ENCODE measurements at places on chromosomes 6 and 20.

GRCh38 chr20:35826397-35826998, 54.7 kb downstream of the PHF20 start:
- DNase-seq, result no peak

DNA sequence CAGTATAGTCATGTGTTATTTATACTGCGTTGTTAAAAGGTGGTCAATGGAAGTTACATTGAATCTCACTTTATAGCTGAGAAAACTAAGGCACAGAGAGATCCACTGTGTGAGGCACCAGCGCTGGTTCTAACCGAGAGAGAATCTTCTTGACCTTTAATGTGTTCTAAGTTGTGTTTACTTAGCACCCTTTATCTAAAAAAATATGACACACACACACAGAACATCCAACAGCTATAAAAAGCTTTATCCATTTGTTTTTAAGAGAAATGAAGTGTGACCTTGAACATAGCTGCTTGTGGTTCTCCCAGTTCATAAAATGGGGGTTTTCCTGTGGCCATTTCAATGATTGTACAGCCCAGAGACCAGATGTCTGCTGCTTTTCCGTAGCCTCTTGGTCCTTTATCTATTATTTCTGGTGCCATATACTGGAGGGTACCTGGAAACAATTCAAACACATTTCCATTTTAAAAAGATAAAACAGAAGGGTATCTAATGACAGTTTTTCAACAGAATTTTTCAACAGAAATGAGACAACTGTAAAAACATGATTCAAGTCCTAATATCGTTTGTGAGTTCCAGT, 54.8 kb upstream of the MAP7 start:
- no peak for DNase-seq

DNA sequence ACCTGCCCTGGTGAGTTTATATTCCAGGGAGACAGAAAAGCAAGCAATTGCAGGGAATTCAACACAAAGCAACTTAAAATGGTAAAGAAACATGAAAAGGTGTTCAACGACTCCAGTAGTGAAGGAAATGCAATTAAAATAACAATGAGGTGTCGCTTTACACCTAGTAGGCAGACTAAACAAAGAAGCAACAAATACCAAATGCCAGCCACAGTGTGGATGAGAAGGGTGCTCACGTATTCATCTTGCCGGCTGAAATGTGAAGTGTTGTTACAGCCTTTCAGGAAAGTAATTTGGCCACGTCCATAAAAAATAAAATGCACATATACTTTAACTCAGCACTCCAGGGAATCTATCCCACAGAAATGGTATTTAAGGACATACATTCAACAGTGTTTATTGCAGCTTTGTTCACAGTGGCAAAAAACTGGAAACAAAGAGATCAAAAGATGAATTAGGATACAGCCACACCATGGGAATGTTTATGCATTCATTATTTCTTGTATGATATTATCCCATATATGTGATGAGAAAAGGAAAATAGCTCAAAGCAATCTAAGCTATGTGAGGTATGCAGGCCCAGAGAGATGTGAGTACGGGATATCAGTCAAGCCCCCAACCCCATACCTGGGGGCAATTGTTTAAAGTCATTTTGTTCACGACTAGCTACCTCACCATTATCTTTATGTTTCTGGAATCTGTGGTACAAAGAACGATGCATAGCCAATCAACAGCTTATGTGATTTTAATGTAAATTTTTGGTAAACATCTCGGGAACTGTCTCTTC, 266.0 kb upstream of the SOX4 start:
- no peak for DNase-seq

DNA sequence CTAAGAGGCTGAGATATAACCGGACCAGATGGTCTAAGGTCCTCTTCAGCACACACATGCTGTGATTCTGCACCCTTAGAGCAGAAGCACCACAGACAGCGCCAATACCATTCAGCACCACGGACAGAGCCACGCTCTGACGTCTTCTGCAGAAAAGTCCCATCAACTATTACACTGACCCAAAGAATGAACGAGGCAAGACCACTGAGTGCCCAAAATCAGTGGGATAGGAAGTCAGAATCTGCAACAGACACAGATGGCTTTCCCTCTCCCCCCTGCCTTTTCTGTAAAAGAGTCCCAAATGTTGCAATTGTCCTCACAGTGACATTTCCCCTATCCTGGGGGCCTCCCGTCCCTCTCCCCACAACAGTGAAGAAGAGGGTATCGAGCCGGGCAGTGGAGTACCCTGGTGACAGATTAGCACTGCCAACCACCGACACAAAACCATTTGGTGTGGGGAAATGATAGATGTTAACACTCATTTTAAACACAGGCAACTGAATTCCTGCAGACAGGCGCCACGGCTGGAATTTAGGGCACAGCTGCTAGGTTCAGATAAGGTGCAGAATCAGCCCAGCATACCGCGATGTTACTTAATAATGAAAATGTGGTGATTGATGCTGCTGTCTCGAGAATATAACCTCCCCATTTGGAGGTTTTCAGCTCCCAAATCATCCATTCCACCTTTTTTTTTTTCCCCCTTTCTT, 66.6 kb upstream of the CTNNBL1 start:
- peak; percentile 27 for DNase-seq

DNA sequence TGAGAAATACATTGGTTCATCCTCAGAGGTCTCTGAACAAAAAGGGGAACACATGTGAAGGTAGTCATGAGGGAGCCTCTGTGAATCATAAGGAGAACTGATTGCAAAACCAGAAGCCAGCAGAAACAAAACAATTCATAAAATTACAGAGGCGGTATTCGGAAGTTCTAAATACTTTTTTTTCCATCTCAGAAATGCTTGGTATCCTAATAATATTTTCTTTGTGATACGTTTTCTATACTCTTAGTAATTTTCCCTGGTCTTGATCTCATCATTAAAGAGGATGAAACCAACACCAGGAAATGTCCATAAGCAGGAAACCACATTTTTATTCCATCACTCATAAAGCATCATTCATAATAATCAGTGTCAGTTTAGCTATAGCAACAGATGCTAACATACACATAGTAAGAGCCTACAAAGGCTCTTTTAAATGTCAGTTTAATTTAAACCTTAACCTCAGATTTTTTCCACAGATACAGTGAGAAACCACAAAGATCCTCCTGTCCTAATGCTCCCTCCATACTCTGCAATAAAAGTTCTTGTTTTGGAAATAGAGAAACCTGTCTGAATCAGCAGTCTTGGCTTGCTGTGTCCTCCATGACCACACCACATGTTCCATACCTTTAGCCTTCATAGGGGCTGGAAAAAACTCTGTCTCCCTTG, 29.2 kb downstream of the SGK1 start:
- peak; percentile 95 for DNase-seq

- DNase-seq, result no peak
These were observed 37.8 kb downstream of the SYNJ2 start for GRCh38 chr6:158019416-158019815.

DNA sequence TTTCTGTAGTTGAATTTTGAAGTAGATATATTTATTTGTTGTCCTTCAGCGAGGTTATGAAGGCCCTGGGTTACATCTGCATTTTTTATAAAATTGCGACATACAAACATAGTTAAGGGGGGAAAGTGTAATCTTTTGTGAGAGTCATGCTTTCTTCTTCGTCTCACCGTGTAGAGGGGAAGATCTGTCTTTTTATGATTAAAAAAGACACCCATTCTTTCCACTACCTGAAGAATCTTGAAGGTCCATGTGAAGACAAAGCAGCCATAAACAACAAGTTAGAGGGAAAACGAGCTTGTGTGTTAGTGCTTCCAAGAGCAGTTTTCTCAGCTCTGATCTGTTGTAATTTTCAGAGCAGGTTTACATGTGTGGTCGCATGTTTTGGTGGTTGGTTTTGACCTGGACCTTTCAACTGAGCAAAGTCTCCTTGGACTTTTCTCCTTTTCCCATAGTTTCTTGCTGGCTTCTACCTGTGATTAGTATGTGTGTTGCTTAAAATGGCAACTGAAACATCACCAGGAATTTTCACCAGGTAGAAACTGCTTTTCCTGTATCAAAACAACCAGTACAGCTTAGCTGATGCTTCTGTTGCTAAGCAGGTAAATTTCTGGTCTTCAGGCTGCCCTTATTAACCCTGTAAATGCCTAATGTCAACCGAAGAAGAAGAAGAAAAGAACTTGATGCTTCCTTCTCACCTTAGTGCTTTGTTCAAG, 37.3 kb downstream of the RREB1 start:
- peak; percentile 38 for DNase-seq

GRCh38 chr6:29651413-29652197, 5.3 kb upstream of the MOG start:
- DNase-seq, result peak; percentile 76

GRCh38 chr6:105099371-105099770, 80.4 kb downstream of the POPDC3 start:
- no peak for DNase-seq

DNA sequence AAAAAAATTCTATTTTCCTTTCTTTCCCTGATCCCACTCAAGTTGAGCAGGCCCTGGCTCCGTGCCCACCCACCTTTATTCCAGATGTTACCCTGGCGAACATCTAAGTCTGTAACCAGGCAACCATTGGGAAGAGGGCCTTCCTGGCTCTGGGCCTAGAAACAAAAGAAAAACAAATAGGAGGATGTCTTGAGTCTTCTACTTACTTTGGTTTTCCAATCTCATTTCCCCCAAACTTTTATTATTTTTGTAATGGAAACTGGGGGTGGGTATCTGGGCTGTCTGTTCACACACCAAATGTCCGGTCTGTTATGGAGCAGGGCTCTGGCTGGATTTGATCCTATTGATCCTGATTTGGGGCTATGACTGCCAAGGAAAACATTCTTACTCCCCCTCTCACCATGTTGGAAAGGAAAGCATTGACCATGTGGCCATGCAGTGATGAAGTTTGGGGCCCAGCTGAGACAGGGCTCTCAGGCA, 744.1 kb downstream of the DHX35 start:
- DNase-seq, result no peak

- no peak for DNase-seq
These were observed 4.2 kb downstream of the OCSTAMP start for GRCh38 chr20:46546298-46546697.

DNA sequence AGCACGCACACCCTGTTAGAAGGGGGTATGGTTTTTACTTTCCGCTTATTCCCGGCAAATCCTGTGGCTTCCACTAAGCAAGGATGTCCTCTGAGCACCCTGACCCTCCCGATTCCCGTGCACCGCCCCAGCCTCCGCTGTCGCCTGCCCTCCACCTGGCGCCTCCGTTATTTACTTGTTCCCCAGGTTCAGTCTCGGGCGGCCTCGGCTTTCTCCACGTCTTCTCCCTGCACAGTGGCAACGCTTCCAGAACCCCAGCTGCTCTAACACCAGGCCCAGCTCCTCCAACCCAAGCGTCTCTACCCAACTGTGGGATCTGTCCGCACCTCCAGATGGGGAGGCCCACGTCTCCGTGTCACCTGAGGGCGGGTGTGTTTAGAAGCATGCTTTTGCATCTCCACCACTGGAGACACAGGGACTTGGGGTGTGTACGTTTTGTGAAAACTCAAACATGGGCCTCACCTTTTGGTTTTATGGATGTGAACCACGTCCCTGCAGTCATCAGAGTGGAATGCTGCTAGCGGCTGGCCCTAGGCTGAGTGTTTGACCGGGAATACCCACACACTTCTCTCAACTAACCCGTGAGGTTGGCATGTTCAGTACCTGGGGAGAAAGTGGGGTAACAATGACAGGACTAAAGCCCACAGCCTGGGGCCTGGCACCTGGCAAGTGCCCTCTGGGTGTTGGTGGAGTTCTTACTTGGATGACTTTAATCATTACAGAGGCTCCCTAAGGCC, 79.9 kb downstream of the THBS2 start:
- no peak for DNase-seq

- DNase-seq, result no peak
These were observed 176.2 kb downstream of the ISM1 start for GRCh38 chr20:13397300-13397724.

DNA sequence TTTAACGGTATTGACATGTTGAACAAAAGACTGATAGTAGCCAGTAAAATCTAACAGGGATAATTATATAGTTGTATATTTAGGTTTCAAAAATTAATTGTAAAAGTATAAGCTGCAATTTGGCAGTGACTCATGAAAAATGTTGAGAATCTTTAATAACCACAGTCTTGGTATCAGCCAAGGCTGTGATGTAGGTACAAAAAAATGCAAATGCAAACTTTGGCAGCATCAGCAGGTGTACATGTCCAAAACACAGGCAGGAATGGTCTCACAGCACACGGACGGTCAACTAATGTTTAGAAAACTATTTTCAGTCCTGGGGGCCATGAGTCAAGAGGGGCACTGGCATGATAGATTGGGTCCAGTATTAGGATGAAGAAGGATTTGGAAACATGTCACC, 58.5 kb upstream of the BEND3 start:
- no peak for DNase-seq

- DNase-seq, result peak; percentile 51
These were observed 39.5 kb downstream of the FBXO5 start for GRCh38 chr6:152943260-152943897.

DNA sequence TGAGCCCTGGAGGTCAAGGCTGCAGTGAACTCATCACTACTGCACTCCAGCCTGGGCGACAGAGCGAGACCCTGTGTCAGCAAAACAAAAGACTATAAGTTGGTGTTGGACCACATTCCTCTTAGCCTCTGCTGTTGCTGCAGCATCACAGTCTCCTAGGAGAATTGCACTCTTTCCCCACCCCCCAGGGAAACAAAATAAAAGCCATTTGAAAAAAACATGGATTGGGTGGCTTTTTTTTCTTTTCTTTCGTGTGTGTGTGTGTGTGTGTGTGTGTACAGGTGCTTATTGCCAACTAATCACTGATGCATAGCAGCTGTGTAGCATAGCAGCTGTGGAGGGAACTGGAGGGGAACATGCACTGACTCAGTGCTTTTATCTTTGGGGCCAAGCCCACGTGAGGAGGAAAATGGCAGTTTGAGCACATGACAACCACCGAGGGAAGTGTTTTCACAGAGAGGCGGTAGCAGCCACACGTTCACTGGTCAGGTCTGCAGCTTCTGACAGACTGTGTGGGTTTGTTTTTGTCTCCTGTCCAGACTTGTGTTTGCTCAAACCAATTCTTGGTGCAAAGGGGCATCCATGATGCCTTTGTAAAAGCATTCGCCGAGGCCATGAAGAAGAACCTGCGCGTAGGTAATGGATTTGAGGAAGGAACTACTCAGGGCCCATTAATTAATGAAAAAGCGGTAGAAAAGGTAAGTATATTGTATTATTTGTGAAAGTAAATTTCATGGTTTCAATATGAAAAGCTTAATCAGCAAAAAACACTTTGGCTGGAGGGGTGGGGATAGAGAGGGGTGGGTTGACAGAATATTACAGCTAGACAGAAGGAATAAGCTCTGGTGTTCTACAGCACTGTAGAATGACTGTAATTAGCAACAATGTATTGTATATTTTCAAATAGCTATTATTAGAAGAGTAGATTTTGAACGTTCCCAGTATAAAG, 27.7 kb downstream of the ALDH5A1 start:
- DNase-seq, result no peak

GRCh38 chr6:82246370-82246769, 1.2 kb downstream of the IBTK start:
- DNase-seq, result no peak
